ENCODE measurements at places on chromosomes 4 and X. TPM values are rescaled to one million over a fixed set of nuclear protein-coding genes. Genes with fewer than 3 reads are reported as not detected.

DNA sequence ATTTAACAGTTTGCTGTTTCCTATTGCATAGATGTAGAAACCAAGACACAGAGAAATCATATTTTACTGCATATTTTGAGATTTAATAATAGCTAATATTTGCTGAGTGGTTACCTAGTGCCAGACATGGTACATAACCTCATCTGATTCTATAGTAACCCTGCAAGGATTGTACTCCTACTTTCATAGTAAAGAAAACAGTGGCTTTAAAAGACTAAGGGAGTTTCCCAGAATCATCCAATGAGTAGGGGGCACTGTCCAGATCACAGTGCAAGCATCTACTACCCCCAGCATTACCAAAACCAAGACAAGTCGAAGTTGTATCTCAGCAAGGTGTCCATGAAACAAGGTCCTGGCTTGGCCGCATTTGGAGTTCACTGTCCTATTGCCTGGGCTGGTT, 224.5 kb upstream of the TENM3 start:
- no peak for DNase-seq

Gene AWAT2
- not detected for total RNA-seq

- no peak for DNase-seq
Measured at GRCh38 chr4:146095091-146095690, 80.3 kb upstream of the LSM6 start.

Gene C4orf50
- 9.4 TPM for total RNA-seq

Gene BST1
- total RNA-seq = 1.2 TPM

DNA sequence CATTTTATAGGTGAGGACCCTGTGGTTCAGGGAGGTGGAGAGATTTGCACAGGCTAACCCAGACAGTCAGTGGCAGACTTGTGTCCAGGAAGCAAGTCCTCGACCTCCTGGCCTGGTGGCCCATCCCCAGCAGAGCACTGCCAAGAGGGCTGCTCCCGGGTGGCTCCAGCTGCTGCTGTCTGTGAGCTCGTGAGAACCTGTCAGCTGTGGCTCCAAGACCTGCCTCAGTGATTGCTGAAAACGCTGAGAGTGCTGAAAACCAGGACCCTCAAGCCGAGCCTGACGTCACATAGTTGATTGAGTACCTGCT, 74.2 kb downstream of the RTL9 start:
- no peak for DNase-seq

DNA sequence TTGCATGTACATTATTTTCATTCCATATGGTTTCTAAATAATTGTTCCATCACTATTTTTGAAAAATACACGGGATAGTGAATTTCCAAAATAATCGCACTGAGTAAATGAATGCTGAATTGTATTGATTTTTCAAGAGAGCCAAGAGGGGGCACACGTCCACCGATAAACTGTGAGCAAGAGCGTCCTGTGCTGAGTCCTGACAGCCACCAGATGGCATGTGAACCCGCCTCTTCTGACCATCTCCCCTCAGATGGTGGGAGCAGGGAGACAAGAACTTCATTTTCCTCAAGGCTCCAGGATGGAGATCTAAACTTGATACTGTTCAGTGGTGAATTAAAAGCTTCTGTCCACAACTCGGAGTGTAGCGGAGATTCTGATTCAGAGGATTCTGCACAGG, 30.6 kb upstream of the IL9R start:
- DNase-seq = no peak

Gene PASD1
- total RNA-seq = not detected

DNA sequence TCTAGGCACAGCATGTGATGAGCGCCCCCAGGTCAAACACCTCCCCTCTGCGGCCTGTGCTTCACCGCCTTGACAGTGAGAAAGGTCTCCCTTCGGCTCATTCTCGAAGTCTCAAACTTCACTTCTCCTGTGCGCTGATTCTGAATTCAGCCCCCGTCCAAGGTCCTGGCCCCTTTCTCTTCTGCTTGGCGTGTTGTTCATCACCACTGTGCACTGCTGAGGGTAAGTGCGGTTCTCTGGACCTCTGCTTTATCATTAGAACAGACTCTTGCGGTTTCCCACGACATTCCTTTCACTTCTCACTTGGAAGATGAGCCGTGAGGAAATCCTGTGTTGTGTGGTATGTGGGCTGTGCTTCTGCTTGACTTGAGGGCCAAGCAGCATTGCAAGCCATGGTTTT, 11.9 kb downstream of the HTT-AS start:
- DNase-seq = no peak

DNA sequence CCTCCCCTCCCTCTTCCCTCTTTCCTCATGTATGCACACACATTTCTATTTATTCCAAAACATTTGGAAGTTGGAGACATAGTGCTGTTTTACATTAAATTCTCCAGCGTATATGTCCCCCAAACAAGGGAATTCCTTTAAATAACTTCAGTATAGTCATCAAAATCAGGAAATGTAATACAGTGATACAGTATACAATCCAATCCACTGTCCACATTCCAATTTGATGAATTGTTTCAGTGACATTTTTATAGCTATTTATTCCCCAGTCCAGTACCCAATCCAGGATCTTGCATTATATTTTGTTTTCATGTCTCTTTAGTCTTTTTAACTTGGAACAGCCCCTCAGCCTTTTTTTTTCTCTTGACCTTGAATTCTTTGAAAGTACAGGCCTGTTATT, 233.0 kb downstream of the DKK2 start:
- no peak for DNase-seq

- DNase-seq = peak; percentile 57
Measured at GRCh38 chr4:113069212-113069892, 19.9 kb downstream of the ANK2 start.

GRCh38 chr4:180664766-180665368, 1578.3 kb upstream of the TENM3 start:
- peak; percentile 68 for DNase-seq

DNA sequence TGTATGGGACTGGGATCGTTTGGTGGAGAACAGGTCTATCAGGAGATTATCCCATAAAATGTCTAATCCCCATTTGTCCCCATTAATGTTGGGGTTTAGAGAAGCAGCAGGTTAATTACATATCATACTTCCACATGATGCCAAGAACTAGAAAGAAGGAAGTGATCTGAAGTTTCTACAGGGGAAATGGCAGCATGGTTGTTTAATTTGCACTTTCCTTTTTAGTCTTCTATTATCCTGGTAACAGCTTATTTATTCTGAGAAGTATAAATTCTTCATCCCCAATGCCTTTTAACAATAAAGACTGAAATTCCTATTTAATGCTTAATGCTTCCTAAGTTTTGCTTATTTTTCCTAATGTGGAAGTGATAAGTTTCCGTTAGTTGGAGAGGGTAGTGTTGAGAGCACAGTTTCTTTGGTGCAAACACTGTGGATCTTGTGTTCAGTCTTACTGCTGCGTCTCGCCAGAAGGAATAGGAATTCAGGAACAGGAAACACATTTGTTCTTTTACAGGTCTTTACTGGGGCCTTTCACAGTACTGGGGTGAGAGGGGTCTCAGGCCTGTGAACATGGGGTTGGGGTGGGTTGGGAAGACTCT, 59.5 kb upstream of the TADA2B start:
- DNase-seq = no peak

DNA sequence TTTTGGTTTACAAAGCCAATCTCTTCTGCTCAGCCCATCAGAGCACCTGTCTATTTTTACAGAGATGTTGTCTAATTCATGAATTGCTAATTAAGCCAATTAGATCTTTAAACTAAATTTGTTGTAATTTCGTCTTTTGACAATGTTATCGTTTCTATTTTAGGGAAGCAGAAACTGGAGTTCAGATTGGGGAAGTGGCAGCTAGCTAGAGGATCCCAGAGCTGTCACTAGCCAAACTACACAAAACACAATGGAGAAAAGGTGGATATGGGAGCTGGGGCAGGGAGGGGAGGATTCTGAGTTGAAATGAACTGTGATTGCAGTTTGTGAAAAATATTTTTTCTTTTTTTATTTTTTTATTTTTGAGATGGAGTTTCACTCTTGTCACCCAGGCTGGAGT, 35.8 kb downstream of the CASP3 start:
- DNase-seq = no peak

All from cerebellum (tissue), 4 donors.